ENCODE measurements at places on chromosomes 11 and 22. TPM values are rescaled to one million over a fixed set of nuclear protein-coding genes. Genes with fewer than 3 reads are reported as not detected.

Gene IGLL1
- total RNA-seq, result not detected

Gene APOBEC3B
- 2.7 TPM for total RNA-seq

Gene FZD4
- total RNA-seq, result 41.4 TPM

Gene DEUP1
- total RNA-seq, result 0.57 TPM

Gene MS4A15
- not detected for total RNA-seq

Gene FLRT1
- total RNA-seq, result 0.66 TPM

- no peak for DNase-seq
Observed at GRCh38 chr11:131413217-131413616, 42.8 kb downstream of the NTM start.

- no peak for DNase-seq
Observed at GRCh38 chr11:126545057-126545555, 189.6 kb downstream of the ST3GAL4 start.

- no peak for DNase-seq
Observed at GRCh38 chr11:1442807-1443366, 43.7 kb downstream of the MOB2 start.

- no peak for DNase-seq
Observed at GRCh38 chr11:120780239-120780638, 243.7 kb upstream of the TBCEL start.

DNA sequence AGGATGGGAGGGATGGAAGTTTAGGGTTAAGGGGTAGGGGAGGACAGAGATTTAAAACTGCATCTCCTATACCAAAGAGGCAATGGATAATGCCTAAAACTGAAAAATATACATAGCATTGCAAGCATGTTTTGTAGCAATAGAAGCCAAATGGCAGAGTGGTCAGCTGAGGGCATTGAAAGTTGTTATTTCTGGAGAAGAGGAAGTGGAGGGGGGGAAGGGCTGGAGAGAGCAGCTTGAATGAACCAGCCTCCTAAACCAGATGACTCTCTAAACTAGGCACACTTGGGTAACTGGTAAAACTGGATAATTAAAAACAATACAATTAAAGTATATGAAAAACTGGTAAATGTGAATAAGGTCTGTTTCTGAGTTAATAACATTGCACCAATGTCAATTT, 70.3 kb upstream of the TP53I11 start:
- DNase-seq, result no peak

DNA sequence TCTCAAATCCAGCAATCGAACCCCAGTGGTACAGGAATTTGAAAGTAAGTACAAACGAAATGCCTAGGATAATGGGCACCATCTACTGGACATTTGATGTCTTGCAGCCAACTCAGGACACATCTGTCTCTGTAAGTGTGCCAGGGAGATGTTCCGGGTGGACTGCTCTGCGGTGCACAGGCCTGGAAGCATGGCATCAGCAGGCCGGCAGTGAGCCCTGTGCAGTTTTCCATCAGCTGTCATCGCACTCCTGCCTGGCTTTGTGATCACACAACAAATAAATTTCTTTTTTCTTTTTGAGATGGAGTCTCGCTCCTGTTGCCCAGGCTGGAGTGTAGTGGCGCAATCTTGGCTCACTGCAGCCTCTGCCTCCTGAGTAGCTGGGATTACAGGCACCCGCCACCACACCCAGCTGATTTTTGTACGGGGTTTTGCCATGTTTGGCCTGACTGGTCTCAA, 71.0 kb downstream of the JAM3 start:
- no peak for DNase-seq

All from kidney (tissue), 22 donors.